ENCODE measurements at places on chromosomes 11 and 22. TPM values are rescaled to one million over a fixed set of nuclear protein-coding genes. Genes with fewer than 3 reads are reported as not detected.

BTG4 gene
- 0.22 TPM for total RNA-seq

GUCY1A2 gene
- 0.01 TPM for total RNA-seq

CD3G gene
- total RNA-seq: not detected

UBQLN3 gene
- not detected for total RNA-seq

MMP11 gene
- total RNA-seq: 0.13 TPM

SHANK3 gene
- 3.9 TPM for total RNA-seq

EMID1 gene
- total RNA-seq: 0.38 TPM

C11orf91 gene
- 0.50 TPM for total RNA-seq

MS4A1 gene
- not detected for total RNA-seq

RAB3IL1 gene
- 14.3 TPM for total RNA-seq

TBX1 gene
- 2.9 TPM for total RNA-seq

CHRNA10 gene
- total RNA-seq: 1.3 TPM

SPI1 gene
- total RNA-seq: not detected

OR8A1 gene
- total RNA-seq: not detected

MUS81 gene
- total RNA-seq: 27.9 TPM

APOBEC3B gene
- total RNA-seq: 31.5 TPM

DGAT2 gene
- 2.3 TPM for total RNA-seq

GAB4 gene
- total RNA-seq: not detected

C11orf24 gene
- 50.1 TPM for total RNA-seq

IRAG1 gene
- 0.05 TPM for total RNA-seq

CCDC15 gene
- total RNA-seq: 0.61 TPM

OAF gene
- 13.2 TPM for total RNA-seq

CCDC117 gene
- total RNA-seq: 12.9 TPM

GLYAT gene
- not detected for total RNA-seq

SOX10 gene
- total RNA-seq: not detected

SLC7A4 gene
- total RNA-seq: not detected

PMM1 gene
- total RNA-seq: 24.4 TPM

OR52E8 gene
- not detected for total RNA-seq

ROBO3 gene
- total RNA-seq: 2.7 TPM

CDKN1C gene
- total RNA-seq: 0.56 TPM

SAC3D1 gene
- 50.2 TPM for total RNA-seq

BAIAP2L2 gene
- 4.4 TPM for total RNA-seq
